GM06990 (cell line): ENCODE measurements at places on chromosomes 1 and 21.

DNA sequence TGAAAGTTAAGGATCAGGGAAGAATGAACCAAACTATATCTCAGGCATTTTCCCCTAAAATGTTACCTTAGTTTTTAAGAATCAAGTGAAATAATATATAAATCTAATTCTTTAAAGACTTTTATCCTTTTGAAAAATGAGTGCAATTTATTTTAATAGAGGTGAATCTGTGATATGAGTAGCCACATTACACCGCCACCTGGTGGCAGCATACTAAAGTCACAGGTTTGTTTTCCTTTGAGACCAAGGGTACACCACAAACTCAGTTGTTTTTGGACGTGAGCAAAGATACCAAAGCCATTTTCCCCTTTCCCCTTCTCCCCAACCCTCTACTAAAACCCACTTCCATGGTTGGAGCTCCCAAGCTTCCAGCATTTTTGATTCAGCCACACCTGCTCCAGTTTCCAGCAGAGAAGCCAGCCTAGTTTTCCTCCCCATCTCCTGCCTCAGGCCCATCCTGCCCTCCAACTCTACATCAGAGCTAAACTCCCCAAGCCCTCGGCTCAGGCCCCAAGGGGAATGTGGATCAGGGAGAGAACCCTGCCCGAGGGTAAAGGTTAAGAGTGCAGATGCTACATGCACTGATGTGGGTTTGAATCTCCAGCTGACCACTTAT lies 22.9 kb upstream of the LDLRAP1 start:
- no peak for DNase-seq

GRCh38 chr1:28578696-28579218 lies 13.3 kb upstream of the RAB42 start:
- DNase-seq = no peak

- no peak for DNase-seq
Measured at GRCh38 chr1:207669528-207670009, 24.6 kb downstream of the CR1L start.

- DNase-seq = no peak
Measured at GRCh38 chr1:44625348-44625747, 48.9 kb downstream of the TMEM53 start.

DNA sequence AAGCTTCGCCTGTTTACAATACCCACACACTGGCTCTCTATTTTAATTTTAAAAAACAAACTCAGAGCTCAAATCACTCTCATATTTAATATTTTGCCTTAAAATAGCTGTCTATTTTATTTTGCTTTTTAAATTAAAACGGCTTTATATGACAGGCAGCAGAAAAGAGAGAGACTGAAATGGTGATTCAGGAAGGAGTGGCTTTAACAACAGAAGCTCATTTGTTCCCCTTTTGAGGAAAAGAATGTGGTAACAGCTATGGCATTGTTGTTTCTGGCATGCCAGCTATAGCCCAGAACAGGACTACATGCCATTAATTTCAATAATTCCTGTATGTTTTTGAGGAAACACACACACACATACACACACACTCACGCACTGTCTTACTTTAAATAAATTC lies 234.2 kb upstream of the PTBP2 start:
- DNase-seq = no peak

GRCh38 chr1:10724948-10725847 lies 71.2 kb downstream of the CASZ1 start:
- no peak for DNase-seq

DNA sequence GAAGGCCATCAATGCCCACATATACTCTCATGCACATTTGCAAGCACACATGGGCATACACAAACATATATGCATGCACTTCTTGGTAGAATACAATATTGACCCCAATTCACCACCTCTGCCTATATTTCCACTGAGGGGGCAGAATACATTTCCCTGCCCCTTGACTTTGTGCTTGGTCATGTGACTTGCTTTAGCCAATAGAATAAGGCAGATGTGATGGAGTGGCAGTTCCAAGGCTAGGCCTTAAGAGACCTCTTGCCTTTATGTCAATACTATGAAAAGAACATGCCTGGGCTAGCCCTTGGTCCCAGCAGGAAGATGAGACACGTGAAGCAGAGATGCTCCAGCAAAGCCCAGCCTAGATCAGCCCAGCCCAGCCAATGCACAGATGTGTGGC lies 66.0 kb upstream of the GRIK3 start:
- no peak for DNase-seq

DNA sequence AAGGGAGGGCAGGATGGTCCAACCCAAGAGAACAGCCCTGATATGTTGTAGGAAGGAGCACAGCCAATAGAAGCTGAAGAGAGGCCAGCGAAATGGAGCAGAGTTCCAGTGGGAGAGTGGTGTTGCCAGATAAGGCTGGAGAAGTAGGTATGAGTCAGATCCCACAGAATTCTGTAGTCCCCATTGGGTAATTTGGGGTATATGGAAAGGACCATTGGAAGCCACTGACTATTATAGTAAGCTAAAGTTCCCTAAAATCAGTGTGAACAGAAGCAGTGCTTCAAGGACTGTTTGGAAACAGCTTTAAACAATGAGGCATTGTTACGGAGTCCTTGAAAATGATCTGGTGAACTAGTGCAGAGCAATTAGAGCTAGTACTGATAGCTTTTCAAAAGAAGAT lies 63.0 kb downstream of the DISP1 start:
- no peak for DNase-seq

- DNase-seq = no peak
Measured at GRCh38 chr1:154220970-154221277, 169 bp downstream of the UBAP2L start.

DNA sequence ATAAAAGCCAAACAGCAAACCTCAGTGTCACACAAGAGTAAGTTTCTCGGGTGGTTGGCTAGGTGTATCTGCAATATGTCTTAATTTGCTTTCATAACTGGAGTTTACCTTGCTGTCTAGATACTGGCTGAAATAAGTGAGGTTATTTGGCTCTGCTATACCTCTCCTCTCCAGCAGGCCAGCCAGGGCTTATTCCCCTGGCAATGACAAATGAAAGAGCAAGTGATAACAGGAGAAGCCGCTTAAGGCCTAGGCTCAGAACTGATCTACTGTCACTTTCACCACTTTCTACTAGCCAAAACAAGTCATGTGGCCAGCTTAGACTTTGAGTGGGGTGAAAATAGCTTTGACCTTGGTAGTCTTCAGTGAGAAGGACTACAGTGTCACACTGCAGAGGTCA lies 4.8 kb upstream of the RPE65 start:
- DNase-seq = no peak

GRCh38 chr1:31628931-31629556 lies 11.6 kb downstream of the HCRTR1 start:
- DNase-seq = no peak

DNA sequence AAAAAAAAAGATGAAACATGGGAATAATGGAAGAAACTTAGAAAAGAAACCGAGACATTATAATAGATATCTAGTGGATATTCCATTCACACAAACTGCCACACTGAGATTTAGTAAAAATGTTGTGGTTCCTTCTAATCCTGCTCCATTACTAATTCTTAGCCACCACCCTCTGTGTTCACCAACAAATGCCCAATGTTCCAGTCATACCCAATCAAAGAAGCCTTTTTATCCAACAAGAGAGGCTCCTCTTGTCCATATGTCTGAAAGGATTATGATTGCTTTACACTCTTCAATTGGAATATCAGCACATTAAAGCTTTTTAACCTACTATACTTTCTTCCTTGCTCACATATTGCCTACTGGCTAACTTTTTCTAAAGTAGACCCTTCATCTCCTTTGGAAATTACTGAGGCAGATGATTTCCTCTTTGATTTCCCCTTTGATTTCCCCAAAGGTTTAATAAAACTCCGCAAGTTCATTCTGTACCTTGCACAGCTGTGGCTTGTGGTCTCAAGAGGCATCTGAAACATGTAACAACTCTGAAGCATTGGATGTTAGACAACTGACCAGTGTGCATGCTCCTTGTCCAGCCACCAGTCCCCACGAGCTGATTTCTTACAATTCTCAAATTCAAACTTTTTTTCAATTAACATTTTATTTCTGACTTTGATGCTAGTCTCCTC lies 305.6 kb upstream of the LYPLAL1 start:
- DNase-seq = no peak

GRCh38 chr1:47776667-47777131 lies 220.5 kb downstream of the TRABD2B start:
- DNase-seq = no peak

DNA sequence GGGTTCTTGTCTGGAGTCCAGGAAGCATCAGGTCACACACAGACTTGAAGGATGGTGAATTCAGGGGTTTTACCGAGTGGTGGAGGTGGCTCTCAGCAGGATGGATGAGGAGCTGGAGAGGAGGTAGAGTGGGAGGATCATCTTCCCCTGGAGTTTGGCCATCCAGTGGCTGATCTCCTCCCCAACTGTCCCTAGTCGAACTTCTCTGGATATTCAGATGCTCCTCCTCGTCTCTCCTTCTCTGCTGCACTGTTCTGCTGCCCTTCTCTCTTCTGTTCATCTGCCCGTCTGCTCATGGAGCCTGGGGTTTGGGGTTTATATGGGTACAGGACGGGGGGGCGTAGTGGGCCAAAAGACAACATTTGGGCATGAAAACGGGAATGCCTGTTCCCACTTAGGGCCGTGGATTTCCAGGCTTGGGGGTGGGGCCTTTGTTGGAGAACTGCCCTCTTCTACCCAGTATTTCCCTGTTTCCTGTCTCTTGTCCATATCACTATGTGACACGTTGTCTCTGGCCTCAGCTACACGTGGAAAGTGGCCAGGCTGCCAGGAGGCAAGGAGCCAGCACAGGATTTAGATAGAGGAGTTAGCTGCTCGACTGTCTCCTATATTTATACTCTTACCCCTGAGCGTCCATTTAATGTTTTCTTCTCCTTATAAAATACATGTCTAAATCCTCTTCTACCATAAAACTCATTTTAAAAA lies 76.7 kb downstream of the SIPA1L2 start:
- DNase-seq = no peak

DNA sequence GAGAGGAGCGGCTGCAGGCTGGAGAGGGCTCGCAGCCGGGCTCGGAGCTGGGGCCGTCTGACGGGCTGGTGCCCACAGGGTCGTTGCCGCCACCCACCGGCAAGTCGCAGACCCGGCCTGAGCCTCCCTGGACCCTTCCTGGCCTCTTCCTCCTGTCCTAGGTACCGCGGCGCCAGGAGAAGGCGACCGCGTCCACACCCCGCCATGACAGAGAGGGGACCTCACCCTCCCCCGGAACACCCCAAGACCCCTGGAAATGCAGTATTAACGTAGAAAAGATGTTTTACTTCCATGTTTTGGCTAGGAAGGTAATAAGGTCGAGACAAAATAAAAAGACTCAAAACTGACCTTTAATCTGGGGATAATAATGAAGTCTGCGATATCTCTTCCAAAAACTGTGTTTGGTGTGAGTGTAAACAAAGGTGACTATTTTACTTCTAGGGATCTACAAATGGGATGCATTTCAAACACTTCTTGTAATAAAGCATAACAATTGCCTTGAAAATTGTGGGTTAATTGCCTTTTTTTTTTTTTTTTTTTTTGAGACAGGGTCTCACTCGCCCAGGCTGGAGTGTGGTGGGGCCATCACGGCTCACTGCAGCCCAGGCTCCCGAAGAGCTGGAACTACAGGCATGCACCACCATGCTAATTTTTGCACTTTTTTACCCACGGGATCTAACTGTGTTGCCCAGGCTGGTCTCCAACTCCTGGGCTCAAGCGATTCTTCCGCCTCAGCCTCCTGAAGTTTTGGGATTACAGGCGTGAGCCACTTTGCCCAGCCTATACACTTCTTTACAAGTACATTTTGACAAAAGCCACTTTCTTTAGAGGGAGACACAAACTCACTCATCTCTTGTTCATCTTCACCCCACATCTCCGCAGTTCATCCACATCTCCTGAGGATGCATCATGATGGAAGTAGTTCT lies 838 bp upstream of the RSRP1 start:
- DNase-seq = no peak

DNA sequence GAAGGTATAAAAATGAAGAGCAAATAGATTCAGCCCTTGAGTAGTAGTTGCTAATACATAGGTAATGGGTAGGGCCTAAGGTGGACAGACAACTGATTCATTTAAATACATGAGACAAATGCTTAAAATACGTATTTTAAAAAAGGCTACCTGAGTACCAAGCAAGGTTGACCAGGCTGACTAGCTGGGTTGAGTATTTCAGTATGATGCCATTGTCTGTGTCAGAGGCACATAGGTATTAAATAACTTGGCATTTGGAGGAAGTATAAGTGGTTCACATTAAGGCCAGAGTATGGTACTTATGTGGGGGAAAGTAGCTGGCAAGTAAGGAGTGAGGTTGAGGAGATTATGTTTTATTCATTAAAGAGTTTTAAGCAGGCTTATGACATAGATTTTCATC lies 19.4 kb downstream of the NEK7 start:
- no peak for DNase-seq
